ENCODE measurements at places on chromosomes 4 and X. TPM values are rescaled to one million over a fixed set of nuclear protein-coding genes. Genes with fewer than 3 reads are reported as not detected.

DNA sequence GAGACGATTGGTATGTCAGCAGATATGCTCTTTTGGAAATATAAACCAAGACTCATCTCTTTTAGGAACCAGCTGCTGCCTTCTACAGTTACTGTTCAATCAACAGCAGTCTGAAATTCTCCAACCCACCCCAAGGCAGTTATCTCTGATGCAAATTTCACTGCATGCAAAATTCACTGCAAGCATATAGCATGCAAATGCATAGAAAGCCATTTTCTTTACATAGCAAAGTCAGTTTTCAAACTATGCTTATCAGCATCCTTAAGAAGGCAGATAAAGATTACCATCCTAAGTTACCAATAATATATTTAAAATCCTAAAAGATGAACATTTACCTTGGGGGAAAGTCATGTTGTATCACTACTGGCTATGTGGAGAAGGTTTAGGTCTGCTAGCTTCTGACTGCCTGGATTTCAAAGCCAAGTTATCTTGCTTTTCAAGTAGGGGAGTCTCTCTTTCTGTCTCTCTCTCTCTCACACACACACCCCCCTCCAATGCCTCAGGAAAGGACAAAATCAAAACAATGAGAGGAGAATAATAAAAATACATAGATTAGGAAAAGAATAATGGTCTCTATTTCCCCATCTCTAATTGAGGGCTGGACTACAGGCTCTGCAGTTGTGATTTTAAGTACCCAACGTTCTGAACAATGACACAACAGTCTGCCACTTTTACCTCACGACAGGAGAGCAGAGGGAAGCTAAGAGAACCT, 1.5 kb downstream of the NMU start:
- DNase-seq: no peak
- H3K27ac ChIP-seq: no peak overlapping the region
- no peak overlapping the region for H3K4me3 ChIP-seq
- H3K27me3 ChIP-seq: no peaks in the 10 kb centered on the region
- no peaks in the 10 kb centered on the region for H3K4me1 ChIP-seq
- no peaks in the 10 kb centered on the region for H3K36me3 ChIP-seq

TCEAL7 gene
- 0.12 TPM for total RNA-seq

- no peaks in the 10 kb centered on the region for H3K36me3 ChIP-seq
- peak; percentile 76 for DNase-seq
- H3K4me3 ChIP-seq: no peak overlapping the region
- no peak overlapping the region for H3K27ac ChIP-seq
- no peaks in the 10 kb centered on the region for H3K4me1 ChIP-seq
Observed at GRCh38 chrX:40151211-40152172, 53.7 kb upstream of the BCOR start.

DNA sequence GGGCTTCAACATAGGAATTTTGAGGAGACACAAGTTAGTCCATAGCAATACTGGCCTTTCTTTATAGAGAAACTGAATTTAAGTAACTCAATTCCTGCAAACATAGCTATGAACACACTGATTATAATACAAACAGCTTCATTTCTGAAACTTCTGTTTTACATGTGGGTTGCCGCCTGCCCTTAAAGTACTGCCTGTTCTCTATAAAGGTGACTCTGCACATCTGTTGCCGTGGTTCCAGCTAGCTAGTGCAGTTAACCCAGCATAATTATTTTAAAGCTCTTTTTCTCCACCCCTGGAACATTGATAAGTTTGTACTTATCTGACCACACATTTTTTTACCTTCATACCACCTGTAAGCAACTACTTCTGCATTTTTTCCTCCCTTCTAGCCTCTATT, 177.6 kb downstream of the NWD2 start:
- H3K27ac ChIP-seq: peak overlapping the region; percentile 76
- peaks cover 57% of the 10 kb centered on the region for H3K4me1 ChIP-seq
- H3K27me3 ChIP-seq: no peaks in the 10 kb centered on the region
- H3K4me3 ChIP-seq: no peak overlapping the region
- no peak for DNase-seq
- H3K36me3 ChIP-seq: no peaks in the 10 kb centered on the region

All from pancreas (tissue), 10 donors.